ENCODE measurements at places on chromosomes 7 and 10.

GRCh38 chr7:37201003-37201875, 247.4 kb downstream of the ELMO1 start:
- DNase-seq: peak; percentile 80

- no peak for DNase-seq
Observed at GRCh38 chr7:55094092-55094690, 75.4 kb downstream of the EGFR start.

- no peak for DNase-seq
Observed at GRCh38 chr7:41581041-41581440, 121.8 kb downstream of the INHBA start.

- DNase-seq: peak; percentile 41
Observed at GRCh38 chr7:19677180-19677579, 31.7 kb downstream of the POLR1F start.

DNA sequence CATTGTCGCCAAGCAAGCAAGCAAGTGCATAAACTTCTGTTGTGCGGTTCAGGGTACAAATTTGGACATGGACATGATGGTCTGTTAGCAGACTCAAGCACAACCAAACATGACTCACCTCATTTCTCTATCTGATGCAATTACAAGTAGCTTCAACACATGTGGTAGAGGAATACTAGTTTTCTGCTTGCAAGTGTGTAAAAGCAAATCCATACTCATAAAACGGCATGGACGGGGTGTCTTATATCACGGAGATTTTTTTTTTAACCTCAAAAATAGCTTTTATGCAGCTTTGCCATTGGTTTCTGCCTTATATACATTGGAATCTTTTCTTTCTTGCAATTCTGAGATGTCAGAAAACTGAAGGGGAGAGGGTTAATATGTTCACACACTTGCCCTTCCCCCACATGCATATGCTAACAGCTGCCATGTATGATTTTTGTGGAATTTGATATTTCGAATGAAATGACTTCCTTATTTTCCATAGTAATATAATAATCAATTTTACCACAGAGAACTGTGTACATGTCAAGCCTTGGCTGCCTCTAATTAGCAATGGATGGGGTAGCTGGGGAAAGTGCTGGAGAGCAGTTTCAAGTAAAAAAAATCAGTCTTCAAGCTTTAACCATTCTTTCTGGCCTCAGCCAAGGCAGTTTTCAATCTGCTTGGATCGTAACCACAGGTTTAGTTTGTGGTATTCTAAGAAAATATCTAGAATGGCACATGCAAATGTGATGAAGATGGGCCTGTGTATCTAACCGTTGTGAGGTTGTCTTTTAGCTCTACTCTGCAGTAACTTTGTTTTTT, 106.0 kb upstream of the PDCD4 start:
- no peak for DNase-seq

- no peak for DNase-seq
Observed at GRCh38 chr7:133763076-133763640, 364.0 kb upstream of the LRGUK start.

GRCh38 chr10:34141032-34141680, 673.9 kb downstream of the PARD3 start:
- DNase-seq: no peak

GRCh38 chr10:82811621-82812020, 936.6 kb downstream of the NRG3 start:
- DNase-seq: peak; percentile 58

DNA sequence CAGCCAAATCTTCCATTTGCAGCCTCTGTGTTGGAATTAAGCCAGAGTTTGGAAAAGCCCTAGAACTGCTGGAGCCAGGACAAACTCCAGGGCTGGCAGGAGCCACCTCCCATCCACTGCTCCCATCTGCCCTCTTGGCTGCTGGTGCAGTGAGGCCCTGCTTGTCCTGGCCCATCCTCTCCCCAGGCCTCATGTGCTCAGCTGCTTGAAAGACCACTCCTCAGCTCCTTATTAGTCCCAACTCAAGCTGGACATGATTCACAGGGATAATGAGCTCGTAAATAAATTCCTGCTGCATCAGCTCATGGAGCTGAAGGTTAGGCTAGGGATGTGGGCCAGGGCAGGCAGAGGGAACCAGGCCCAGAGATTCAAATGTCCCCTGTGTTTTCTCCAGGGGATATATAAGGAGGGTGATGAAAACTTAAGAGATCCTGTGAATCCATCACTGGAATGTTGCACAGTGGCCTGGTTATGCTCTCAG, 282.8 kb downstream of the RPS24 start:
- DNase-seq: no peak

DNA sequence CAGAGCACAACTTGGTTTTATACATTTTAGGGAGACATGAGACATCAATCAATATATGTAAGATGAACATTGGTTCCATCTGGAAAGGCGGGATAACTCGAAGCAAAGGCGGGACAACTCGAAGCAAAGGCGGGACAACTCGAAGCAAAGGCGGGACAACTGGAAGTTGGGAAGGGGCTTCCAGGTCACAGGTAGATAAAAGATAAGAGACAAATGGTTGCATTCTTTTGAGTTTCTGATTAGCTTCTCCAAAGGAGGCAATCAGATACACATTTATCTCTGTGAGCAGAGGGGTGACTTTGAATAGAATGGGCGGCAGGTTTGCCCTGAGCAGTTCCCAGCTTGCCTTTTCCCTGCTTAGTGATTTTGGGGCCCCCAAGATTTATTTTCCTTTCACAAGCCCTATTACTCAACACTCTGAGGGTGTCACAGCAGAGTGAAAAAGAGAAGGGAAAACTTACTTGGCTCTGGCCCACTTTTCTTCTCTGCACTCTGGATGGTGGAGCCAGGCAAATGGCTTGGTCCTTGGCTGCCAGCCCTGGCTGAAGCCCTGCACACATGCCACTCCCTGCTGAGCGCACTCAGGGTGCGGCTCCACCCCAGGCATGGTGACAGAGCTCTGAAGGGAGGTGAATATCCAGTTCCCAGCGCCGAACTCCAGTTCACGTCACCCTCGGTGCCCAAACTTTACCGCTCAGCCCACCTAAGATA, 46.7 kb downstream of the PARD3 start:
- DNase-seq: no peak

DNA sequence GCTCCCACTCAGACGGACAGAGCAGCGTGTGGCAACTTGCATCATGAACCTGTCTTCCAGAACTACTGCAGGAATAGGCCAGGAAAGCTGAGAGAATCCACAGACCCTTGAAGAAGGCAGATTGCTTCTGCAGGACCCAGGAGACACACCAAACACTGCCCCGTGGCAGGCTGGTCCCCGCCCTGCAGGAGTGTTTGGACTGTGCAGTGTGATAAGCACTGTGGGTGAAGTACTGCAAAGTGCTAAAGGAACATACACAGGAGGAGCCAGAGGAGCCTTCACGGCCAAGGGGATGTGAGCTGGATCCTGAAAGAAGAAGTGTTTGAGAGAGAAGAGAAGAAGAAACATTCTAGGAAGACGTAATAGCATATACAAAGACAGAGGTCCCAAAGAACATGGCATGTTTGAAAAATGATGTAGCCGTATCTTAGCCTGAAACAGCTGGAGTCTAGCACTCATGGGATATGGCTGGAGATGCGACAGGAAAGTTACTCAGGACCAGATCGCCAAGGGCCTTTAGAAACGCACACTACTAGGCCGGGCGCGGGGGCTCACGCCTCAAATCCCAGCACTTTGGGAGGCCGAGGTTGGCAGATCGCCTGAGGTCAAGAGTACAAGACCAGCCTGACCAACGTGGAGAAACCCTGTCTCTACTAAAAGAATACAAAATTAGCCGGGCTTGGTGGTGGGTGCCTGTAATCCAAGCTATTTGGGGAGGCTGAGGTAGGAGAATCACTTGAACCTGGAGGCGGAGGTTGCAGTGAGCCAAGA, 96.9 kb upstream of the RHEB start:
- no peak for DNase-seq

DNA sequence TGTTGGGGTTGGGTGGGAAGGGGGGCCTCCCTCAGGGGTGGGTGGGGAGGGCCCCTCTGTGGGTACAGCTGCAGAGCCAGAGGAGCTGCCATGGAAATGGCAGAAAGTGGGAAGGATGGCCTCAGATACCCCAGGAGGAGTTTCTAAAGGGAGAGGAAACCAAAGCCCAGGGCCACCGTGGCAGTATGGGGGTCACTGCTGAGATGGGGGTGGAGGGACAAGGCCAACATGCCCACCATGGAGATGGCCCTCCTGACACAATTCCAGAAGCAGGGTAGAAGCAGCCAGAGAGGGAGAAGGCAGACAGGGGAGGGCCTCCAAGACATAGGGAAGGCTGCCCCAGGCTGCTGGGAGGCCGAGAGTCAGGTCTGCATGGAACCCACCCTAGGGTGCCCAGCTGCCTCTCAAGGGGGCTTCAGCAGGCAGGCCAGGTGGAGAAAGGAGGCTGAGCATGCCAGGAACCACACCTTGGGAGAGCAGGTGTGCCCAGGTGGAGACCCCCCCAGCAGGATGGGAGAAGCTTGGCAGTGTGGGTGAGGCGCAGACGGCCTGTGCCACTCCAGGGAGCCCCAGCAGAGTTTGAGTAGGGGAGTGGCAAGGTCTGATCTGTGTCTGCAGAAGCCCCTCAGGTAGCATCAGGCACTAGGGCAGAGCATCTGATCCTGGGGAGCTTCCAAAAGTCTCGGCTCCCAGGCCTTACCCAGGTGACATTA, 146.8 kb downstream of the ARHGAP22 start:
- DNase-seq: no peak

GRCh38 chr10:17144757-17145156, 15.1 kb upstream of the CUBN start:
- no peak for DNase-seq

GRCh38 chr10:113480081-113480360, 72.8 kb upstream of the HABP2 start:
- DNase-seq: no peak

- no peak for DNase-seq
Observed at GRCh38 chr10:75043256-75044131, 68.0 kb upstream of the SAMD8 start.

- DNase-seq: no peak
Observed at GRCh38 chr7:41975849-41976248, 261.2 kb downstream of the GLI3 start.

DNA sequence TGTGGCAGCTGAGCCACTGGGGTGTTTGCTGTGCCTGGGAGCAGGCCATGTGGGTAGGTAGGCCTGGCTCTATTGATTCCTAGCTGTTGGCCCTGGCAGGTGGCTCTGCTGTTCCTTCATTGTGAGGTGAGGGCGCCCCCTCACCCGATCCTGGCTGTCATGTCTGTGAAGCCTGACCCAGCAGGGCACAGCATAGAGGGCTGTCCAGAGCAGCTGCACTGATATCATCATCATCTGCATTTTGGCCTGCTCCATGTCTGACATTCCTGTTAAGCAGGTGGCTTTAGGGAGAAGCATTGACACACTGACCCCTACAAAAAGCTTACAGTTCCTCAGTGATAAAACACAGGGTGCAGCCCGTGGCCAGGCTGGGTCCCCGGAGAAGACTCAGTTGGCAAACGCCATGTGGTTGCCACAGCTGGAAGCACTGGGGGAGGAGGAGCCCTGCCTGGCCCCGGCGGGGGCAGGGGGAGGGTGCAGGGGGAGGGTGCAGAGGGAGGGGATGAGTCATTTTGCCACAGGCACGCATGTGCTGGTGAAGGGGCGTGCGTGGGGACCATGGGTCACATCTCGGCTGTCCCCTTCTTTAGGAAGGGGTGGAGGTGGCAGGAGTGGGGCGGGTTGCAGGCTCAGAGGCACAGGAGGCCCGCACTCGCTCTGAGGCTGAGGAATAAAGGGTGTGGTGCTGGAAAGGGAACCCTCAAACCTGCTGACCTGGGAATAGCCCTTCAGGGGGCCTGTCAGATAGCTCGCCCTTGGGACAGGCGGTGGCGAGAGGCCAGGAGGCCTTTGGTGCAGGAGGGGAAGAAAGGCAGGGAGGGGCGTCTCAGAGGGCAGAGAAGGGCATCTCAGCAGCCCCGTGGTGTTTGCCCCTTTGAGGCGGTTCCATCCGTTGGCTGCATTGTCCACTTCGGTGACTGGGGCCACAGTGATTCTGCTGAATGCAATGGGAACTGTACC, 31.6 kb downstream of the IKZF1 start:
- DNase-seq: peak; percentile 87

DNA sequence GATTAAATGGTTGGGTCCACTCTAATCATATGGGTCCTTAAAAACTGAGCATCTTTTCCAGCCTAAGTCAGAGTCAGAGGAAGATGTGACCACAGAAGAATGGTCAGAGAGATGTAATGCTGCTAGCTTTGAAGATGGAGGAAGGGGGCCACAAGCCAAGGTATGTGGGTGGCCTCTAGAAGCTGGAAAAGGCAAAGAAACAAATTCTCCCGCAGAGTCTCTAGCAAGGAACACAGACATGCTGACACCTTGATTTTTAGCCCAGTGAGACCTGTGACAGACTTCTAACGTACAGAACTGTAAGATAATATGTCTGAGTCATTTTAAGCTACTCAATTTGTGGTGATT, 1.5 kb upstream of the EXOC6 start:
- no peak for DNase-seq

GRCh38 chr7:137694405-137694804, 152.4 kb downstream of the DGKI start:
- no peak for DNase-seq

DNA sequence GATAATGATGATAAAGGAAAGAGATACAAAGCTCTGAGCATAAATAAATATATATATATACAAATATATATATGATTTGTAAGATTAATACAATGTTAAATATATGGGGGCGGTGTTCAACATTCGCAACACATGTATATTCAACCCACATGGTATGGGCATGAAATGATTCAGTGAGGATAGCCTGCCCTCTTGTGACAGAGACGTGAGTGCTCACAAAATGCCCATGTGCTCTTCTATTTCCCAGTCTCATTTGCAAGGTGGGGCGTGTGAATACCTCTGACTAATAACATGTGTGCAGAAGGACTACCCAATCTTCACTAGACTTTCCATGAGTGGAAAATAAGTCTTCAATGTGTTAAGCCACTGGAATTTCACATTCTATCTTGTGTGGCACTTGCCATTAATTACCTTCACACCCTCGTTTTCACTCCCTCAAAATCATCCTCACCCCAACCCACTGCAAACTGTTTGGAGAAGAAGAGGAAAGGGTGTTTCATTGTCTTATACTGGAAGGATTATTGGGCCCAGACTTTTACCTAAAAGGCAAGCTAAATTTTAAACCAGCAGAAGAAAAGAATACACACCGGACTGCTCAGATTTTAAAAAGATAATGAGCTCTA, 26.9 kb downstream of the ASAH2 start:
- peak; percentile 85 for DNase-seq

- DNase-seq: no peak
Observed at GRCh38 chr10:27225642-27226257, 14.8 kb downstream of the ACBD5 start.

DNA sequence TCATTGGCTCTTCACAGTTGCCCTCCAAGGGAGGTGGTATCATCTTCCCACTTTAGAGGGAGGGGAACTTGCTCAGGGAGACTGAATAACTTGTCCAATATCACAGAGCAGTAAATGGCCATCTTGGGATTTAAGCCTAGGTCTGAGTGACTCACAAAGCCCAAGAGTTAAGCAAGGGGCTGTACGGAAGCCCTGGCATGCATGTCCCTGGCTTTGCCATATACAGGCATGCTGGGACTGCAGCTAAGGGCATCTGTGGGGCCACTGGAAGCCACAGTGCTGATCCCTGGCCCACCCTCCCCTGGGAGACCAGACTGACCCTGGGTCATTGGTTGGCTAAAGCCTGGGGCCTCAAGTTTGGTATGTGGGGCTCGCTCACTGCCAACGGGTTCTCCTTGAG, 3.1 kb downstream of the VSIR start:
- DNase-seq: no peak

GRCh38 chr7:112965506-112965905, 121.1 kb downstream of the GPR85 start:
- no peak for DNase-seq
